ENCODE measurements at places on chromosomes 1 and 21.
A peak's percentile ranks its signal among the peaks of the same experiment; 100 is the strongest.

DNA sequence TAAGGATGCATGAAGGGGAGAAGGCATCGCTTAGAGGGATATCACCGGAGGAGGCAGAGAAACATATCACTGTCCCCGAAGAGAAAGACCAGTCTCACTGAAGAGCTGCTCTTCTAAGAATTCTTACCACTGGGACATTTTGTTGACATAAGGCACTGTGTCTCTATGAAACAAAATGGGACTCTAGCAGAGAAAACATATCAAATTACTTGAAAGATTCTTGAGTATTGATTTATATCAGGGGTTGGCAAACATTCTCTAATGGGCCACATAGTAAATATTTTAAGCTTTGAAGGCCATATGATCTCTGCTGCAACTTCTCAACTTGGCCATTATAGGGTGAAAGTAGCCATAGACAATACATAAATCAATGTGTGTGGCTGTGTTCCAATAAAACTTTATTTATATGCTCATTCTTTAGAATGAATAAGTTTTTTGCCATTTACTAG is 41.0 kb upstream of the GREM2 start:
- DNase-seq: no peak

GRCh38 chr1:23524716-23525401 is 6.2 kb downstream of the E2F2 start:
- peak; percentile 70 for DNase-seq

- no peak for DNase-seq
Measured at GRCh38 chr1:113951719-113952118, 22.6 kb downstream of the HIPK1 start.

DNA sequence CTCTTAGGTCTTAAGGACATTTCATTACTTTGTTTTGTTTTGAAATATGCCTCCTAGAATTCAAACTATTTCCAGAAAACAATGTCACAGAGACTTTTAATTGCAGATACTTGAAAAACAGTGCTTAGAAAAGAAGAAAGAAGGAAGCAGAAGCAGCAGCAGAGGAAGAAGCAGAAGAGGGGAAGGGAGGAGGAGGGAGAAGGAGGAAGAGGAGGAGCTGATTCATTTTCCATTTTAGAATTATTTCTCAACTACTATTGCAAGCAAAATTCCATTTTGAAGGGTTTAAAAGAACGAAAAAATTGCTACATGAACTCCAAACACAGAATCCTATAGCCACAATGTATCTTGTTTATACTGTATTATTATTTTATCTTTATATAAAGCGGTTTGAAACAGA is 13.9 kb downstream of the RC3H1 start:
- DNase-seq: no peak

- no peak for DNase-seq
Measured at GRCh38 chr1:30809514-30810263, 52.1 kb upstream of the LAPTM5 start.

DNA sequence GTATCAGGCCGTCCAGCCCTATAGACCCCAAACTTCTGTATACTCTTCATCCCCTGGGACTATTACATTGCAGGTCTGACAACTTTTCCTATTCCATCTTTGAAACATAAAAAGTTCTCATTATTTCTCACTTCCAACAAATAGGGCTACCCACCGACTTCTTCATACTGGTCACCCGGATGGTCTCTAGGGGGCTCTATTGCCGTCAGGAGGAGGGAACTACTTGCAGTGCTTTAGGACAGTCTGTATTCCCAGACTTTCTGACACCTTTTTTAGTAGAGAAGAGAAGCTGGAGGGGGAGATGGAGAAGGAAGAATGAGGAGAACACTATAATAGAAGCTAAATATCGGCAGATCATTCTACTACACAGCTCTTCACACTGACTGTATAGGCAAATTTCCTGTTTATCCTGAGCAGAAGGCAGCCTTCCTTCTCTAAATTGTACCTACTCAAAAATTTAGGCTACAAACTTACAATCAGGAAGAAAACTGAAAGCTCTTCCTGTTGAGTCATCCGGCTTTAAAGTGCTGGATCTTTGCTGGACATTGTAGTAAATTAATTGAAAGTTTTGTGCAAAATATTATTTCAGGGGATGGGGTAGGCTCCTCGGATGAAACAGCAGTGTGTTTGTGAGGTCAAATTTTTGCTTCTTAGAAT is 54.6 kb downstream of the CDC7 start:
- DNase-seq: no peak

DNA sequence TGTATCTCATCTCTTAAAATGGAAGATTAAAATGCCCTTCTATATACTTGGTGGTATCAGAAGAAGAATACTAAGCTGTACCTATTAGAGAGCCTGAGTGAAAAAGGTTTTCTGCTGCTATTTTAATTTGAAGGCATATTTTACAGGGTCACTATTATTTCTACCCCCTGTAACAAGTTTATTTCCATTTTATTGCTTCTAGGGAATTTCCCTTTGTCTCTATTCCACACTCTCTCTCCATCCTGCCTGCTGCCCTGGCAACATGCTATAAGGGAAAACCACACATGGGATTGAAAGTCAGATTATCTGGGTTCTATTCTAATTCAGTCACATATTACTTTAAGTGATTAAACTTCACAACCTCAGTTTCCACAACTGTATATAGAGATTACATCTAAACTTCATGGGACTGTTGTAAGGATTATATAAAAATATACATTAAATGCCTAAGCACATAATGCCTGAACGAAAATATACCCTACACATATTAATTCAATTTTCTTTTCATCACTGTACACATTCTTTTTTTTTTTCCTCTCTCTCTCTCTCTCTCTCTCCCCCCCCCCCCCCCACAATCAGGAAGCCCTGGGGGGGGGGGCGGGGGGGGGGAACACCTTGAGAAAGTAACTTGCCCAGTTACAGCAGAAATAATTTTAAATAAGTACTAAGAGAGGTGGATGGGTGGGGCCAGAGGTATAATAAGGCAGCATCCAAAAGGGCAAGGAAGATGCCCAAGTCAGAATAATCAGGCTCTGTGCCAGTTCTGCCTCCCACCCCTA is 51.5 kb downstream of the LUZP1 start:
- DNase-seq: no peak

GRCh38 chr1:86000601-86001000 is 156.0 kb downstream of the COL24A1 start:
- no peak for DNase-seq

DNA sequence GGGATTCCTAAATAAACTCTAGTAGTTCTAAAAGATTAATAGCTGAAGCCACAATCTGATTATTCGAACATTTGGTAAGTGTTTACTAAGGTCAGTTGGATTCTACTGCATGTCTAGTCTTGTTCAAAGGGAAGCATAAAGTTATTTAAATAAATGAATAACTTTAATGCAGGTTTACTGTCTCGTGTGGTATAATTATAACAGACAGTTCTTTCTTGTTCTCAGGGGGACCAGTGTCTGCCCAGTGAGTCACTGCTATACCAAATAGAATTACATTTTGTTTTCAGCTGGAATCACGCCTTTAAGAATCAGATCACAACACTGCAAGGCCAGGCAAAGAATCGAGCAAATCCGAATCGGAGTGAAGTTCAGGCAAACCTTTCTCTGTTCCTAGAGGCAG is 45.1 kb downstream of the SMG7 start:
- DNase-seq: no peak

DNA sequence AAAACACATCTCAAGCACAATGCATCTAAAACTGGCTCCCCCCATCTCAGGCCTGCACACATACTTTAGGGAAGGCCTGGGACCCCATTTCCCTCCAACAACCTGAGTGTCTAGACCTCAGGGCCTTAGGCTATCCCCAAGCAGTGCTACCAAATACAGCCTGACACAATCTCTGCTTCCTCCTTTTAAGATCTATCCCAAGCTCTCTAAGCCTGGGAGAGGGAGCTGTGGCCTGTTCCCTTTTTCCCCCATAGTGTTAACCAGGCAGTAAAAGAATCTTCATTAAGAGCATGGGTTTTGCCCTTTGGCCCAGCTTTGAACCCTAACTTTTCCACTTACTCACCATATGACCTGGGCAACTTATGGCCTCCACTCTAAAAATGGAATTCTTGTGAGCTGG is 10.8 kb upstream of the COL8A2 start:
- DNase-seq: no peak

- DNase-seq: no peak
Measured at GRCh38 chr1:201377611-201378092, at the start of gene TNNT2. TSS of gene TNNT2 (minus strand) at chr1:201377680. CDS start at chr1:201373254, 4,426 bp downstream.

GRCh38 chr1:180365039-180365438 is 135.0 kb downstream of the LHX4 start:
- no peak for DNase-seq

GRCh38 chr1:173448945-173449344 is 28.2 kb upstream of the PRDX6 start:
- DNase-seq: no peak

DNA sequence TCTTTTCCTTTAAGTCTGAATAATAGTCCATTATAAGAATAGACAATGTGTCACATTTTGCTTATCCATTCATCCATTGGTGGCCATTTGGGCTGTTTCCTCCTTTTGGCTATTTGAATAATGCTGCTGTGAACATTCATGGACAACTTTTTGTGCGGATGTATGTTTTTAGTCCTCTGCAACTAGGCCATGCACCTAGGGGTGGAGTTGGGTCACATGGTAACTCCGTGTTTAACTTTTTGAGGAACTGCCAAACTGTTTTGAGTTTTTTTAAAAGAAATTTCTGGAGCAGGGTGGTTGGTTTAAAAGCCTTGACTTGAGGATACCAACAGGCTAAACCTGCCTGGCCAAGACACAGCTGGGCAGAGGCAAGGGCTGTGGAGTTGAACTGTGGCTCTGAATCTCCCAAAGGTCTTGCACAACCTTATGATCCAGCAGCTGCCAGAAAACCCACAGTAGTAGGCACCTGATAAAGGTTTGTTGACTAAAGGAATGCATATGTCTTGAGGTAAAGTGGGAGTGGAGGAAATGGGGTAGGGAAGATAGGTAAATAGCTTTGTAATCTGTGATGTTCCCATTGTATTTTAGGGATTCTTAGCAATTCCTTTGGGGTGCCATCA is 5.6 kb upstream of the RPTN start:
- no peak for DNase-seq

DNA sequence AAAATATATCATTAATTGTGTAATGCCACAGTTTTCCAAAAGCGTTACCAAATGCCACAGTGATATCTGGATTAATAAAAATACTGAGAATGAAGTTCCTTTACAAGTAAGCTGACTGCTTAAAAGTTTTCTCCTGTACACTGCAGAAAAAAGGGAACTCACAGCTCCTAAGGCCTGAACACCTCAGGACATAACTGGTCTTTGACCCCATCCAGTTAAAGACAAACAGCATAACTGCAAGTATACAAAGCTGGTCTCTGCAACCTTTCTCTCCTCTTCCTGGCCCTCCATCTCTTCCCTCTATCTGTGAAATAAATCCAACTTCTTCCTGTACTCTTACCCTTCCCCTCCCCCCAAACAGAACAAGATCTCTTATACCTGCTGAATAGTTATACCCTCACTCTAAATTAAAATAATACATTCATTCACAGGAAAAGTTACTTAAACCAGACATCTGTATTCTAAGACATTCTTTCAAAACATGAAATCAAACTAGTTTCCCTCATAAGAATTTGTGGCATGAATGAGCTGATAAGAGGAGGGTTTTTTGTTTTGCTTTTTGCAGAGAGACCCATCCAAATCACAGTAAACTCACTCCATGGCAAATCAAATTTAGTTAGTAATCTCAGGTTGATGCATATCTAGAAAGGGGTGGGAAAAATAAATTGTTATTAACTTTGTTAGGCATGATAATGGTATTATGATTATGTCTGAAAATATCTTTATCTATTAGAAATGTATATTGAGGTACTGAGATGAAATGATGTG is 2.9 kb downstream of the DIPK1A start:
- no peak for DNase-seq

GRCh38 chr1:56645677-56646305 is 677 bp downstream of the PRKAA2 start:
- DNase-seq: no peak

- no peak for DNase-seq
Measured at GRCh38 chr1:75922698-75923097, 9.5 kb downstream of the ASB17 start.

GRCh38 chr21:10539956-10540355 is 18.6 kb downstream of the TPTE start:
- no peak for DNase-seq

- no peak for DNase-seq
Measured at GRCh38 chr1:81351864-81352263, 448.9 kb upstream of the ADGRL2 start.

- DNase-seq: no peak
Measured at GRCh38 chr1:218462587-218462986, 117.5 kb downstream of the TGFB2 start.

- DNase-seq: no peak
Measured at GRCh38 chr1:173266841-173267240, 59.7 kb upstream of the TNFSF4 start.

Measured in NCI-H2081 treated with DMSO at 0.1 percent for 48 hours (cell line).